NCI-H2081 treated with DMSO at 0.1 percent for 48 hours (cell line): ENCODE measurements at places on chromosomes 4 and X.

GRCh38 chr4:8705161-8706145, 112.9 kb downstream of the CPZ start:
- no peak for DNase-seq

- DNase-seq = no peak
Measured at GRCh38 chr4:173590697-173591096, 60.7 kb upstream of the HAND2 start.

DNA sequence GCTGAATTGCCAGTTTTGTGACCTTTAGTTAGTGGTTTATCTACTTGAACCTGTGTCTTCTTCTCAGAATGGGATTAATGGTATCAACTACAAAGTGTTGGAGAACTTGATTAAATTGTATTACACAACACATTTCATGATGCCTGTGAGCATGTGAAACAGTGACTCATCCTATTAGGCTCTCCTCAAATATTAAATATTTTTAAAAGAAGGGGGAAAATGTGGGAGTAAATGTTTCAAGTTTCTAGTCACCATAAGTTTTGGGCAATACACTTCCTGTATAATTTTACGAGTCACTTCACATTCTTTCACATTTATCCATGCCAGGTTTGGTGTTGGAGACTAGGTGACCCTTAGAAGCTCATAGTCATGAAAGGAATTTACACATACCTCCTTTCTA, 147.0 kb downstream of the HS3ST1 start:
- no peak for DNase-seq

DNA sequence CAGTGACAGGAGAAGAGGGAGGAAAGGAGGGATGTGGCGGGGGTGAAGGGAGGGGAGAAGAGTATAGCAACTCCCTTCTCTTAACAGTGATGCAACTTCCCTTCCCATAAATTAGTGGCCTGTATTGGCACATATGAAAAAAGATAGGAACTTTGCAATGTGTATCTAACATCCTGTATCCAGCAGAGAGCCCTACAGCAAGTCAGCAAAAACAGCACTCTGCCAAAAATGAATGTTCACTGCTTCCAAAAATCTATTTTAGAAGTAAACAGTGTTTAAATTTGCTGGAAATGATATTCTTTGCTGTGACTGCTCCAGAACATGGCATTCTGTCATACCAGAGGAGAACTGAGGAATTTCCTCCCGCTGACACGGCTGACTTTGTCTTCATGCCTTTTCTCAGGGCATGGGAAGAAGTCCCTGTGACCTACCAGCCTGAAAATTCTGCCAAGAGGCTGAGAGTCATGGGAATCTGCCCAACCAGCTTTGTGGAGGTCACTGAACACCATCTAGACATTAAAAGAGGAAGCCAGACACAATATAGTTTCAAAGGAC, 343.4 kb upstream of the RASGEF1B start:
- no peak for DNase-seq

DNA sequence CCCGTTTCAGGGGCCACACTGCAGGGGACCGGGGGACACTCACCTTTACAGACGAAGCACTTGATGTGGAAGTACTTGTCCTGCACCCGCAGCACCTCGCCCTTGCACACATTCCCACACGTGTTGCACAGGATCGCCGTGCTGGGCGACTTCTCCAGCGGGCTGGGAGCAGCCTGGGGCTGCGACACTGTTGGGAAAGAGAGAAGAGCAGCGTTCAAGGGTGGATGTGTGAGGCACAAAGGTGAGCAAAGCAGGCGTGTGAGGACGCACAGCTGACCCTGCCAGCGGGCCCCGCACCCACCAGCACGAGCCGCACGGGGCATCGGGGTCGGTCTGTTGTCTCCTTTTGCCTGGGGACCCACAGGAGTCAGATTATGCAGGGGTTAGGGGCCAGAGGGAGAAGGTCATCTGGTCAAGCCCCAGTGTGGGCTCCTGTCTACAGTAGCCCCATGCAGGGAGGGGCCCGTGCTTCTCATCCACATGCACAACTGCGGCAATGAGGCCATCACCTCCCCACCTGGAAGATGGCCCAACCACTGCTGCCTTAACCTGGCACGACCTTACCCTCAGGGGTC, 52.1 kb downstream of the ABLIM2 start:
- no peak for DNase-seq

DNA sequence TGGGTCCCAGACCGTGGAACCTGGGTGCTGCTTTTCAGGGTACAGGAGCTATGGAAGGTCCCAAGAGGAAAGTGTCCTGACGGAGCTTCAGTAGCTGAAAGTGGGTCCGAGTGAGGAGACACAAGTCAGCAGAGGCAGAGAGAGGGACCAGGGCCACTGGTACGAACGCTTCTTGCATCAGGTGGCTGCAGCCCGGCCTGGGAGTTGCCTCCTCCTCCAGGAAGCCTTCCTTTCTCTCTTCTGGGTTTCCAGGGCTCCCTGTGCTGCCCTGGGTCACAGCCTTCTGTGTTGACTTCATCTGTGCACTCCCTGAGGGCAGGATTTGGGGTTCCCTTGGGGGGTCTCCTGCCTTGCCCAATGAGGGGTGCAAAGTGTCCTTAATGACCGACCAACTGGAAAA, 94.5 kb downstream of the SORCS2 start:
- no peak for DNase-seq

DNA sequence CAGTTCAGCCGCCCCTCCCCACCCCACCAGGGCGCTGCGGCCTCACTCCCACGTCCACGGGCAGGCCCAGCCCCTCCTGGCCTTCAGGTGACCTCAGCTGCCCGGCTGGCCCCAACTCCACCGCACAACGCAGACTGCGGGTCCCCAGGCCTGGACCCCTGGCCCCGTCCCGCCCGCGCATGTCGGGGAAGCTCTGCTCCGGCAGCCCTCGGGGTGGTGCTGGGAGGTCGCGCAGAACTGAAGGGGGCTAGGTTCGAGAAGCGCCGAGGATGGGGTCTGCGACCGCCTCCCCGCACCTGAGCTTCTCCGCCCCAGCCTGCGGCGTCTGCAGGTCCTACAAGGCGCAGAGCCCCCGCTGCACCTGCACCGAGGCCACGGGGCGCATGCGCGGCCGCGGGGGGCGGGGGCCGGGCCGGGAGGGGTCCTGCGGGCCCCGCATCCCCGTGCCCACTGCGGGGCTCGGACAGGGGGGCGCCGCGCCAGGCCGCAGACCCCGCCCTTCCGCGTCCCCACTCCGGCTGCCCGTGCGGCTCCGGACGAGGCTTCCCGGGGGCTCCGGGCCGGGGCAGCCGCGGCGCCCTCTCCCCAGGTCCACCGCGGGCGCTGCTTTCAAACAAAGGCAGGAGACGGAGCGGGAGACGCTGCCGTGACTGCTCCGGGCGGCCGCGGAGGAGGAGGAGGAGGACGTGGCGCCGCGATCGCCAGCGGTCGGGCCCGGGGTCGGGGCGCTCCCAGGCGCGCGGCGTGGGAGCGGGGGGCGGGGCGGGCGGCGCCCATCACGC, 672 bp upstream of the NAT8L start:
- no peak for DNase-seq

- DNase-seq = no peak
Measured at GRCh38 chr4:83821493-83821892, 285.6 kb downstream of the GPAT3 start.

GRCh38 chr4:12084690-12085089, 656.0 kb upstream of the HS3ST1 start:
- DNase-seq = no peak

DNA sequence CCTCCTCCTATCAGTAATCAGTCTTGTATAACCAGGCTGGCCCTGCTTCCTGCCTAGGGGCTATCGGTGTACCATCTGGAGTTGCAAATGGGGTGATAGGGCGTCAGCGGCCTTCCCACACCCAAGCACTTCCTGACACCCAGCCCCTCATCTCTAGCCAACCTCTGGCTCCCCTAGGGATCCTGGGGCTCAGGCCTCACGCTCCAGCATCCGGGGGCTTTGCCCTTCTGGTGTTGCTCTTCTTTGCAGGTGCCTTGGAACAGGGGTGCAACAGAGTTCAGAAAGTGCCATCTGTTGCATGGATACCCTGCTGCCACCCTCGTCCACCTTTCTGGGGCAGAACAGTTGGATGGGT, 4.1 kb downstream of the IL9R start:
- DNase-seq = no peak

GRCh38 chr4:70946939-70947338, 44.8 kb downstream of the MOB1B start:
- DNase-seq = no peak

GRCh38 chr4:108794136-108794535, 31.3 kb upstream of the ETNPPL start:
- DNase-seq = no peak

- no peak for DNase-seq
Measured at GRCh38 chr4:1249731-1250526, 999 bp upstream of the CTBP1 start.

DNA sequence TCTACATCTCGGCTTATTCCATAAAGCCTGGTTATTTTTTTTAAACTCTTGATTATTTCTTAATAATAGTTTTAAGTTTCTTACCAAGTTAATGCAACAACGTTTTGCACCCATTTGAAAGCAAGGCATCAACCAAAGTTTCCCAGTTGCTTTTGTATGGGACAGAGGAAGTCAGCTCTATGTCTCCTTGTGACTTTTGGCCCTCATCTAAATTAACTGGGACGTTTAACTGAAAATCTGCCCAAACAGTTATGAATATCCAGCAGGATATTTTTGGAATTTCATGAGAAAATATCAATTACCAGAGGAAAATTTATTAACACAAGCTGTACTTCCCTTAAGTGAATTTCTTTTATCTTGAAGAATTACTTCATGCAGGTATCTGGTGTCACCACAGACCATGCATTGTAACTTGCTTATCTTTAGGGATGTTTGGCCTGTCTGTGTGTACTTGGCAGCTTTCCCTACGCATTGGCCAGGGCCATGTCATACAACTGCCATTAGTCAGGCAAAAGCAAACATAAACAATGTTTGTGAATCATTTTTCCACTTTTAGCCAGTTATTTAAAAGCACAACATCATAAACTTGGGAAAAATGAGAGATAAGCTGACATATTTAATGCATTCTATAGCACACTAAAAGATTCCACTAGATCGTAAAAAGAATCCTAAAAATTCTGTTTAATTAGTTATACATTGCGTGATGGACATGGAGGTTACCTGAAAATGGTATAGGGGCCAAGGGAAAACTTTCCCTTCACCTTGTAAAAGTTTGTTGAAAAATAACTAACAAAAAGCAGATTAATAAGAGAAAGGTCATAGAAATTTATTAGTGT, 101.4 kb upstream of the PDE5A start:
- no peak for DNase-seq

- no peak for DNase-seq
Measured at GRCh38 chr4:125187226-125188176, 127.3 kb upstream of the FAT4 start.

- DNase-seq = no peak
Measured at GRCh38 chr4:141462361-141462760, 174.0 kb upstream of the IL15 start.

- DNase-seq = no peak
Measured at GRCh38 chrX:154021131-154021611, 1.5 kb upstream of the IRAK1 start.

GRCh38 chr4:168440442-168441264, 39.6 kb downstream of the DDX60L start:
- no peak for DNase-seq

- DNase-seq = no peak
Measured at GRCh38 chr4:42501624-42502401, 104.5 kb downstream of the SHISA3 start.
